ENCODE measurements at places on chromosomes 4 and X.

GRCh38 chrX:14927401-14927800 lies 54.2 kb downstream of the MOSPD2 start:
- no peak for DNase-seq

DNA sequence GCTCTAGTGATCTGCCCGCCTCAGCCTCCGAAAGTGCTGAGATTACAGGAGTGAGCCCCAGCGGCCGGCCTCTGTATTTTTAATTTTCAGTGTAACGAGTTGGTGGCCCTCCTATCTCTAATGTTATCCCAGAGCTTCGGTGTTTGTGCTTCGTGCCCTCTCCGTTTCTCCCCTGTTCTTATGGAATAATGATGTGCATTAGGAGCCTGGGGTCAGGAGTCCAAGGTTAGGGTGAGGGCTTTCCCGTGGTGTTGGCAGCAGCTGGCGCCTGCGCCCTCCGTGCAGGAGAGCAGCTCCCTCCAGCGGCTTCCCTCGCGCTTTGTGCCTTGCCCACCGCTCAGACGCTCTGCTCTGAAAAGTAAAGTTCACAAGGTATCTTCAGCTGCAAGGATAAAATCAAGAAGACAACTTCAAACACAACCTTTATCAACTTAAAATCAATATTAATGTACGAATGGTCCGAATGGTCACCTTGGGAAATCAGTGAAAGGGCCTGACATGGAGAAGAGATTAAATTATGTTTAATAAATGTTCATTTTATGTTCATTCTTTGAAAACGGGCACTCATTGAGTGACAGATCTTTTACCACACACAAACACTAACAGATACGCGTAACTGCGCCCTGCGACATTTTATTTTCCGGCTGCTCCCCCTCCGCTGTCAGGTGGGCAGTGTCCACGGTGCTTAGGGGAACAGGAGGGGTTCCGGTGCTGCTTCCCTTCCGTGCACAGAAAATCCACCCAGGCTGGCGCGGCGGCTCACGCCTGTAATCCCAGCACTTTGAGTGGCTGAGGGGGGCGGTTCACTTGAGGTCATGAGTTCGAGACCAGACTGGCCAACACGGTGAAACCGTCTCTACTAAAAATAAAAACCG lies 62.4 kb downstream of the TRAPPC11 start:
- no peak for DNase-seq

- no peak for DNase-seq
These were observed 12.1 kb upstream of the TAPT1 start for GRCh38 chr4:16238327-16238726.

DNA sequence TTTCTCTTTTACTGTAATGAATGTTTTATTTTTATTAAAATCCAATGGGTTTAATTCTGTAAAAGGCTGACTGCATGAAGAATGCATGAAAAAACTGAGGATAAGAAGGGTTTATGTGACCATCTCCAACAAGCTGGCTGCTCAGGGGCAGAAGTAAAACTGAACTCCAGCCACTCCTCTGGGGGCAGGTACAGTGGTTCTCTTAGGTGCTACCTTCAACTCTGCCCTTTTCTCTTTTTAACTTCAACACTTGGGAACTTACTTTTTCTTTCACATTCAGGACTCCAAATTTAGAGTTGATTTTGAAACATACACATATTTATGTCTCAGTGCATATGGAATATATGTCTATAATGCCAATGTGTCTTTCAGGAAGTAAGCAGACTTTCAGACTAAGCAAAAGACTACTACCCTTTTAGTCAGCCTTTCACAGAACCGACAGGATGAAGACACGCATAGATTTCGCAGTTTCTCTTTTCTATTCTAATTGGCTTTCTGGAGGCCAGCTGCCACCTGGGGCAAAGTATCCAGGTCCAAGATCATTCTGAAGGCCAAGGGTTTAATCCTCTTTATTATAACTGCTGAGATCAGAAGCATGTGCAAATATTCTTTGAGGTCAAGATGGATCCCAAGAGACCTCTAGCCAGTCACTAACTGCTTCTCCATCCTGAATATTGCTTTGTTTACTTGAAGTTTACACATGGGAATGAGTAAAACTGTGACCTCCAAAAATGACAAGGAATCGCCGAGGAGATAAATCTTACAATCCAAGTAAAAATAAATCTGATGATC lies 30.7 kb downstream of the HS3ST1 start:
- DNase-seq = no peak

GRCh38 chrX:39820938-39821708 lies 276.6 kb downstream of the BCOR start:
- peak; percentile 48 for DNase-seq

DNA sequence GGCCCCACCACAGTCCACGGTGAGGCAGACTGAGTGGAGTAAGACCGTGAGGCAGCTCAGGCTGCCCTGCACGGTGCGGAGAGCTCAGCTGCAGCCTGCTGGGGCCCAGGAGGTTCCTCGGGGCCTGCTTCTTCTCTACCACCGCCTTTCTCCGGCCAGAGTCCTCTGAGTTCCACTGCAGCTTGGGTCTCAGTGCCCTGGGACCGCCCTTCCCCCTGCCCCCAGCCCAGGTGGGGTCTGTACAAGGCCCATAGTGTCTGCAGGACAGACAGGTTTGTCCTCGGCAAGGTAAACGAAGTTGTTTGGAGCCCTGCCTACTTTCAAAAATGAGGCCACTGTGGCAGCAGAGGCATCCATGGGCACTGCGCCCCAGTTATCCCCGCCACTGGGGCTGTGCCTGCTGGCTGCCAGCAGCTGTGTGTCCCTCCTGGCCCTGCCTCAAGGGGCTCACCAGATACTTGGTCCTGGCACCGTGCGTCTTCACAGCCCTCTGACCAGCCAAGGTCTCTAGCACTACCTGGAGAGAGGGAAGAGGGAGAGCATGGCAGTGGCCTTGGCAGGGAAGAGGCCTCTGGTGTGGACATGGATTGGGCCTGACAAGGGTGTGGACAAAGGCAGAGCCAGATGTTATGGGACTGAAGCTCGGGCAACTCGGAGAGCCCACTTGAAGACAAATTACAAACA lies 4.0 kb downstream of the IRAK1 start:
- DNase-seq = no peak

GRCh38 chr4:94843216-94843615 lies 85.5 kb downstream of the BMPR1B start:
- DNase-seq = no peak

DNA sequence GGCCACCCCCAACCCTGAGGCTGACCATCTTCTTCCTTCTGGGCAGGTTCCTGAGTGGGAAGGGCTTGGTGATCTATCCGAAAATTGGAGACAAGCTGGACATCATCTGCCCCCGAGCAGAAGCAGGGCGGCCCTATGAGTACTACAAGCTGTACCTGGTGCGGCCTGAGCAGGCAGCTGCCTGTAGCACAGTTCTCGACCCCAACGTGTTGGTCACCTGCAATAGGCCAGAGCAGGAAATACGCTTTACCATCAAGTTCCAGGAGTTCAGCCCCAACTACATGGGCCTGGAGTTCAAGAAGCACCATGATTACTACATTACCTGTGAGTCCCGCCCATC lies 9.7 kb downstream of the EFNB1 start:
- DNase-seq = no peak

GRCh38 chrX:124679199-124679598 lies 332.8 kb downstream of the SH2D1A start:
- no peak for DNase-seq

DNA sequence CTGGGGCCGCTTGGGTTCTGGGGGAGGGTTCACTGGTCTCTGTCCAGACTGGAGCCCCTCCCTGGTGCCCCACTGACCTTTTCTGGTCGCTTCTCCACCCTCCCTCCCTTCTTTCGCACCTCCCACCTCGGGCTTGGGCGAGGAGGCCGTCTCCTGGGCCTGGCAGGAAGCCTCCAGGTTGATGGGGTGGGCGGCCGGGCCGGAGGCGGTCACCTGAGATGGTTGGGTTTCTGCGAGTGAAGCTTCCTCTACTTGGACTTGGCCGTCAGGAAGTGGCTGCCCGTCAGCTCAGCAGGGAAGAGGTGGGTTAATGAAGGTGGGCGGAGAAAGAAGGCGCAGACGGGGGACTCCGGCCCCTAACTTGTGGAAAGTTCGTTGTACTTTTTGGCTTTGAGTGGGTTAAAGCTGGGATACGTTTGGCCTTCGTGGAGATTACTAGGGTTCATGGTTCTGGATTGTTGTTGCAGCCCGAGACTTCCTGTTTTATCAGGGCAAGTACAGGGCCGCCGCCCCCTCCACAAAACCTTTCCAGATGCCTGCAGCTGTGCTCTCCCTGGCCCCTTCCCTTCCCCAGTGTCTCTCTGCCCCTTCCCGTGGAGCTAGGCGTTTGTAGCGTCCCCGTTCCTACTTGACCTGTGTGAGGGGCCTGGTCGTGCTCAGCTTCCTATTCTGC lies 1.2 kb downstream of the AKAP17A start:
- DNase-seq = no peak

DNA sequence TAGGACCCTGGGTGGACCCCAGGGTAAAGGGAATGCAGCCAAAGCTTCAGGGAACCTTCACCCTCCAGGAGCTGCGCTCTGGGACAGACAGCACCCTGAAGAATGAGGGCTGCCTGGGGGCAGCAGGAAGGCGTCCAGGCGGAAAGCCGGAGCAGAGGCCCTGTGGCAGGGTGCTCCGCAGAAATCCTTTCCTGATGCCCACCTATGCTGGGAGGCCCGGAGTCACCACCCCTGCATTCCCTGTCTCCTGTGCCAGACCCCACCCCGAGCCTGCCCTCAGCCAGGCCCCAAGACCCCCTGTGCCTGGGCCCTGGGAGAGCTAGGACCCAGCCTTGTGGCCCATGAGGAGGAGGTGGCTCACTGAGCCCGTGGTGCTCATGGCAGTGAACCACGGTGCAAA lies 1.3 kb upstream of the DGKQ start:
- no peak for DNase-seq

DNA sequence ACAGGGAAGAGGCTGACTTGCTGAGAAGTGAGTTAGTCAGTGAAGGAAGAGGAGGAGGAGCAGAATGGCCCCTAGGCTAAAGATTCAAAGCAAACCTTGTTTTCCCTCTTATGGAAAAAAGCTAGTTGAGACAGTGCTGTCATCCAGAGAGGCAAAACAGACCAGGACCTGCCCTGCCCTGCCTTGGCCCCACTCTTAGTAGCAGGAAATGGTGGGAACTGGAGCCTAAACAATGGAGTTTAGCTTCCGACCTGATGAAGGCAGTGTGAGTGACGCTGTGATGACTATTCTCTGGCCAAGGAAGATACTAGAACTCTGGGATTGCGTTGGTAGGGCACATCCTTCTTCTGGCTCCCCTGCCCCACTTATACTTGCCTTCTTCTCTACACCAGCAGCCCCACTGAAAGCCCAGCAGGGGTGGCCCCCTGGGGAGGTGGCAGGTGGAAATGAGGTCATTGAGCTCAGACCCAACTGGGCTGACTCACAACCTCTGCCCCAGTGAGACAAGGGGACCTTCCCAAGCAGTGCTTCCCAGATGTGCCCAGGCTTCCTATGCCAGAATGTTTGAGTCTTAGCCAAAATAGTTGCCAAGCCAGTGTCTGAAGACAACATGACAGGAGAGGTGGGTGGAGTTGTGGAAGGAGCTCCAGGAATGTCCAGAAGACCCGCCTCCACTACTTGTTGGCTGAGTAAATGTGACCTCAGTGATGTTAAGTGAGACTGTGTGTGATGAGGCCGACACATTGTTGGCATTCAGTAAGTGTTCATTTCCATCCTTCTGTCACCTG lies 38.8 kb downstream of the MSN start:
- no peak for DNase-seq

- no peak for DNase-seq
These were observed 10.8 kb downstream of the PDLIM5 start for GRCh38 chr4:94462572-94462971.

DNA sequence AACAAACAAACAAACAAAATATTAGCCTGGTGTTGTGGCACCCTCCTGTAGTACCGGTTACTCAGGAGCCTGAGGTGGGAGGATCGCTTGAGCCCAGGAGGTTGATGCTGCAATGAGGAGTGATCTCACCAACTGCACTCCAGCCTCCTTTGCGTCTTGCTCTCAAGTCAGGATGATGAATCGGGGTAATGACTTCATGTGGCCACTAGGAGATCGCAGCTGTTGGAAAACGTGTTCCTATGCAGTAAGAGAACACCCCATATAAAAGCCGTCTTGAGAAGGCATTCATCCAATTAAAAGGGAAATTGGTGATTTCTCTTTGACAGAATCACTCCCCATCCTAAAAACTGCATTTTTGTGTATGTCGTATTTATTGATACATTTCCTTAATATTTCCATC lies 6.9 kb downstream of the CCNB3 start:
- DNase-seq = no peak

GRCh38 chr4:60241866-60242265 lies 958.3 kb upstream of the ADGRL3 start:
- DNase-seq = no peak

DNA sequence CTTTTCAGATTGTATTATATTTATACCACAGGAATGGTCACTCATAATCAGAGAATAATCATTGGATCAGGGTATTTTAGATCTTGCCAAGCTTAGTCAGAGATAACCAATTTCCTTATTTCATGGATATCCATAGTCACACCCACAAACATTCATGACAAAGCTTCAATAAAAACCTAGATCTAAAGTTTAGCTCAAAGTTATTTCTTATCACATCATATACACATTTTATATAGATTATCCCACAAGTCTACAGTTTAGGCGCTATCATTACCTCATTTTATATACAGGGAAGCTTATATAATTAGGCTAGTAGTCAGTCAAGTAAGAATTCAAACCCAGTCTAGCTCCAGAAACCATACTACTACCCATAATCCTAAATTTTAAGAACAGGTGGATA lies 82.3 kb downstream of the SLC10A7 start:
- DNase-seq = no peak

Measured in progenitor cell of endocrine pancreas (in vitro differentiated cells).